ENCODE measurements at places on chromosomes 2 and 18.
A peak's percentile ranks its signal among the peaks of the same experiment; 100 is the strongest.

DNA sequence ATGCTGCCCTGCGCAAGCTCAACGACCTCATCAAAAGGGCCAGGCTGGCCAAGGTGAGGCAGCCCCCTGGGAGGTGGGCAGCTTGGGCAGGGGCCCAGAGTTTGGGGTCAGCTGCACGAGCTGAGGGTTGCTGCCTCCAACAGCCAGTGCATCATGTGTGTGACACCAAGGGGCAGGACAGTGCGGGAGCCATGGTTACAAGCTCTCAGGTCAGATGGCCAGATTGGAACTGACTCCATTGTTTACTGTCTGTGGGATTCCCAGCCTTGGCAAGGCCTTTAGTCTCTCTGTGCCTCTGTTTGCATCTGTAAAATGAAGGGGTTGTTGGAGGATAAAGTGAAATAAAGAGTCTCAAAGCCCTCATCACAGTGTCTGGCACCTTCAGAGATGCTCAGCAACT, 26.9 kb downstream of the EHD3 start:
- DNase-seq, result no peak

- no peak for DNase-seq
Measured at GRCh38 chr2:65979446-65979845, 455.5 kb upstream of the MEIS1 start.

GRCh38 chr2:17620280-17620679, 79.8 kb downstream of the VSNL1 start:
- no peak for DNase-seq

DNA sequence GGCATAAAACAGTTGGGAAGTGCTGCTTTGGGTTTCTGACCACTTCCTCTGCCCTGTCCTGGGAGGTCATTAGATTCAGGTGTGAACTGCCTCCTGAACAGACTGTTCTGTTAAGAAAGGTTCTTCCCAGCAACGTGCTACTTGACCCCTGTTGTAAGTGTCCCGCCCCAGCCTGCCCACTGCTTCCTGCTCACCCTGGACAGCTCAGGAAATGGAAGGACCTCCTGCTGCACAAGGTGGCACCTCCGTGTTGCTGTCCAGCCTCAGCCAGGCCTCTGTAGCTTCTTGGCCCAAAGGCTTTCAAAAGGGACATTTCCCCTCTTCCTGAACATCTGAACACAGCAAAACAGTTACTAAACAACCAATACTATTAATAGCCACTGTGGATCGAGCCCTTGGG, 5.3 kb downstream of the TOGARAM2 start:
- DNase-seq, result no peak

DNA sequence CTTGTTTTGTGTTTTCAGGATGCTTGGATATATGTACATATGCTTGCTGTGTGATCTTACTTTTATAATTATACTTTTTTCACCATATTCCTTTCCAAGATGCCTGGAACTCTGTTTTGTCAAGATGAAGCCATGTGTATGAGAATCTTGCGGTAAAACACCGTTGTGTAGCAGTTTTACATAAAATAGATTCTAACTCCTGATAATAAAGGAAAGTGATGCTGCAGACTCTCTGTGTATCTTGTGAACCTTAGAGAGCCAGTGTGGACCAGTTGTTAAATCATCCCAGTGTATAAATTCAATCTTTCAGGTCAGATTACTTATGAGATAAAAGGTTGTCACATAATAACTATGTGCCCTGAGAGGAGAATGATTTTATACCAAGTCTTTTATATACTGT, 12.5 kb upstream of the ITGA4 start:
- no peak for DNase-seq

DNA sequence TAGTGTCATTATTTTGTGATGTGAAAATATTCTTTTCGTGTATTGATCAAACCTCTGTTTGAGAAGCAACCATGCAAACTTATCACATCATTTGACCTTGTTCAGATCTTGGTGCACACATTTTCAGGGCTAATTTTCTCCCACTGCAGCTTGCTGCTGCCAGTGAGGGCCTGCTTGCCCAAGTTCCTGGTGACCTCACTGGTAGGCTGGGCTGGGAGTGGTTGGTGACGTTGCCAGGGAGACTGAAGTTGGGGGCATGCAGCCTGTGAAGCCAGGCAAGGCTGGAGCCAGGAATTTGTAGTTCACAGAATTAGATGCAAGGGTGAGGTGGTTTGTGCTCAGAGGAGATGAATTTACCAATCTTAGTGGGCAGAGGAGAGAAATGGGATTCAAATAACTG, 38.5 kb downstream of the PARD3B start:
- DNase-seq, result no peak

GRCh38 chr2:206802654-206803514, 37.5 kb downstream of the FASTKD2 start:
- no peak for DNase-seq

GRCh38 chr2:166117491-166117890, 10.3 kb downstream of the SCN1A start:
- DNase-seq, result no peak

GRCh38 chr18:9095297-9096006, 7.0 kb upstream of the NDUFV2 start:
- no peak for DNase-seq

DNA sequence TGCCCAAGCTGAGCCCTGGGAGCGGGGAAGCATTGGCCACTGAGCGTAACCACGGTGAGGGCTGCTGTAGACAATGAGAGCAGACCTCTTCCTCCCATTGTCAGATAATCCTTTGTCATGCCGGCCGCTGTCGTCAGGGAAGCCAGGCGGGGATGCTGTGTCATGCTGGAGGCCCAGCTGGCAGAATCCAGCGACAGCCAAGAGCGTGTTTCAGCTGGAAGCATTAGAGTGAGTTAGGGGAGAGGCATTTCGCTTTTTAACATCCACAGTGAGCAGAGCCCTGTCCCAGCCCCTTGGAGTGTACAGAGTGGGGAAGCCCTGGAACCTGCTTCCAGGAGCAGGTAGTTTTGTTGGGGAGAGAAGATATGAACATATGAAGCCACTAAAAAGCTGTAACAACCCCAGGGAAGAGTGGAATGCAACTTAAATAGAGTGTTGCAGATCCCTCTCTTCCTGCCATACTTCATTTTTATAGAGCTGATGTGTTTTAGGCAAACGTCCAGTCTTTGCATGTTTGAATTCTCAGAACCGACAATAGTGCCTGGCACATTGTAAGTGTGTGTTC, 7.0 kb downstream of the CTIF start:
- DNase-seq, result peak; percentile 83

GRCh38 chr2:579961-580360, 97.2 kb downstream of the TMEM18 start:
- DNase-seq, result no peak

DNA sequence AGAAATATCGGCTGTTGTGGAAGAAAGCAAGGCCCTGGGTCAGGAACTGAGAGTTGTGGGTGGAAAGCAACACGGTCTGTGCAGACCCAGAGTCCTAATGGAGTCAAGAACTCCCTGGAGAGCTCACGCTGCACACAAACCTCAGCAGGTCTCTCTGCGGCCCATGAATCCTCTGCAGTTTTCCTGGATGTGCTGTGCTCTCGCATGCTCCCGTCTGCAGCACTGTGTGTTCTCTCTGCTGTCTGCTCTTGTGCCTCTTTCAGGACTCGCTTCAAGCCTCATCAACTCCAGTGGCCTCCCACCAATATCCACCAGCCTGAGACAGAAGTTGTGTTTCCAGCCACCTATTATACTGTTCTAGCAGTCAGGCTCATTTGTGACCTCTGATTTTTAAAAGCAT, 24.3 kb downstream of the RNU4ATAC start:
- no peak for DNase-seq

GRCh38 chr2:121356058-121356640, 71.1 kb upstream of the TFCP2L1 start:
- DNase-seq, result peak; percentile 66

- no peak for DNase-seq
Measured at GRCh38 chr2:6960659-6961058, 43.4 kb downstream of the RNF144A start.

DNA sequence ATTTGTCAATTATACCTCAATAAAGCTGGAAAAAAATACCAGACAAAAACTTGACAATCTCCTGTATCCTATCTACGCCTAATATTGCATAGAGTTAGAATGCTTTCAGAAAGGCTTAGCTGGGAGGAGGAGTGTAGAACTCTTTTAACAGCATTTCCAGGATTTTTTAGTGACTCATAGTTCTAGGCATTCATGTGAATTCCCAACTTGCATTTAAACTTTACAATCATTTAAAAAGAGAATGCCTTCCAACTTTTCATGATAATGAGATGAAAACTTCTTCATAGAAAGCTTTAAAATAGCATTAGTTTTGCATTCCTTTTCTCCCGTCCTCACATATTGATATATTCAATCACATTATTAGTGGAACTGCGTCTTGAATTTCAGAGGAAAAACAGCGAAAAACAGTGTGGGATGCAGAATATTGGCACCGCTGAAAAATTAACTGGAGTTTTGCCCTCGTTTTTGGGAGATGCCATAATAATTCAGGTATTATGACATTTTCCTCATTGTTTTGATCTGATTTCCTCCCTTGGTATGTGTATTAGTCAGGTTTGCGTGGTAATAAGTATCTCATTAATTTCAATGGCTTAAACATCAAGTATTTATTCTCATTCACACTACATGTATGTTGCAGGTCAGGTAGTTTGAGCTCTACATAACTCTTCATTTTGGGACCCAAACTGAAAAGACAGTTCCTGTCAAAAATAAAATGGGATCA, 293.2 kb upstream of the FIGN start:
- peak; percentile 4 for DNase-seq

- DNase-seq, result no peak
Measured at GRCh38 chr18:32420084-32420750, 50.5 kb downstream of the GAREM1 start.

- DNase-seq, result no peak
Measured at GRCh38 chr2:5756272-5756671, 64.1 kb downstream of the SOX11 start.

GRCh38 chr2:60581433-60582282, 28.2 kb upstream of the BCL11A start:
- peak; percentile 27 for DNase-seq

GRCh38 chr2:128455721-128456050, 137.0 kb upstream of the HS6ST1 start:
- no peak for DNase-seq

- no peak for DNase-seq
Measured at GRCh38 chr2:69149631-69150215, 136.7 kb downstream of the ANTXR1 start.

DNA sequence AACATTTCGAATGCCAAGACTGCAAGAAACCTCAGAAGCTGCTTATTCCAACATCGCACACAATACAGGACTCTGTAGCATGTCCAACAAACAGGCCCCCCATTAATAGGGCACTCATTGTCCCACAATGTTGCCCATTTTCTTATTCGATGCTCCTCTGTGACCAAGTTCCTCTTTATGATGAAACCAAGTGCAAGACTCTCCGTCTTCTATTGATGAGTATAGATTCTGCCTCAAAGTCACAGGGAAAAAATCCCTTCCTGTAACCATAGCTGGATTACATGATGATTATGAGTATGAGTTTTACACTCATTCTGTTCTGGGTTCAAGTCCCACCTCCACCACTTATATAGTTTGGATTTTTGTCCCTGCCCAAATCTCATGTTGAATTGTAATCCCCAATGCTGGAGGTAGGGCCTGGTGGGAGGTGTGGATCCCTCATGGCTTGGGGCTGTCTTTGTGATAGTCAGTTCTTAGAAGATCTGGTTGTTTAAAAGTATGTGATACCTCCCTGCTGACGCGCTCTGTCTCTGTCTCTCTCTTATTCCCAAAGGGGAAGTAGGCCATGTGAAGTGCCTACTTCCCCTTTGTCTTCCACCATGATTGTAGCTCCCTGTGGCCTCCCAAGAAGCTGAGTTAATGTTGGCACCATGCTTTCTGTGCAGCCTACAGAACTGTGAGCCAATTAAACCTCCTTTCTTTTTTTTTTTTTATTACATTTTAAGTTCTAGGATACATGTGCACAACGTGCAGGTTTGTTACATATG, 148.7 kb downstream of the OSR1 start:
- DNase-seq, result no peak

DNA sequence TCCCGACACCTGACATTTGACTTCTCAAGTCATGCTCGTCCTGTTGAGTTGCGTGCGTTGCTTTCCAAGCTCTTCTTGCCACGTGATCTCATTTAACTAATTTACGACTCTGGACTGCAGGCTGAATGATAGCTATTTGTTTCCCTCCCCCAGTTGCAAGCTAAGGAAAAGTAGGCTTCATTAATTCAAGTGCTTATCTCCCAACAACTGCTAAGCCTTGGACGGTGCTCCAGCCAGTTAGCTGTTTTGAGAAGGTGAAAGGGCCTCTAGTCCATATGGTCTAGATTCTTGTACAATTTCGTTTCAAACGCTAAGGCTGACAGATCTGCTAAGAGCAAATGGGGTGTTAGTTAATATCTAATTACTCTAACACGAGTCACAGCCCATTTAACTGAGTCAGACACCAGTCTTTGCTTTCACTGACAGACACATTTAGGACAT, 21.1 kb downstream of the GPR45 start:
- no peak for DNase-seq

- DNase-seq, result no peak
Measured at GRCh38 chr2:16588565-16588964, 77.1 kb downstream of the CYRIA start.

DNA sequence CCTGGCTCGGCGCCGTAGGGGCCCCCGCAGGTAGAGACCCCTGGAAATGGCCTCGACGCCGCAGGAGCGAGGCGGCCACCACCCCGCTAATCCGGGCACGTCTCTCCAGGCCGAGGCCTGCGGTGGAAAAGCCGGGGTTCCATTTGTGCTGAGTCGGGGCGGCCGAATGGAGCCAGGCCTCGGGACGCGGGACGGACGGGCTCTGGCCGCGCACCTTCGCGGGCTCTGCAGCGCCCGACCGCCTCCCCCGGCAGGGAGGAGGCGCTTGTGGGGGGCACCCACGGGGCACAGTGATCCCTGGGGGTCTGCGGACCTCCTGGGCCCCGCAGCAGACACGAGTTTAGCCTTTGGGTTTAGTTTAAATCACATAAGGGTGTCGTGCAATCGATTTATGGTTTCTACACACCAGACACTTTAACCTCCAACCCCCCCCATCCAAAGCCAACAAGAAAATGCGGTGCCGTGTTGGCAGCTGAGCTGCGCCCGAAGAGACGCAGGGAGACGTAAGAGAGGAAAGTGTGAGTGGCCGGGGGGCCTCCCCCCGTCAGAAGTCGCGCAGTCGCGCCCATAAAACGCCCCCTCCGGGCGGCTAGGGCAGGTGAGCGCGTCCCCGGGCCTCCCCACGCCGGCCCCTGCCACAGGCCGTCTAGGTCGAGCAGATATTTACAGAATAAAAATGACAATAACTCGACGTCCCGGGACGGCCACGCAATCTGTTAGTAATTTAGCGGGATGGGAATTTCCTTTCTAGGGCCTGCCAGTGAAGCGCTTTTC, 1.0 kb upstream of the NFATC1 start:
- peak; percentile 21 for DNase-seq

- DNase-seq, result no peak
Measured at GRCh38 chr2:157260533-157261198, 3.2 kb downstream of the GALNT5 start.

- peak; percentile 21 for DNase-seq
Measured at GRCh38 chr18:76426737-76427305, 68.2 kb downstream of the ZNF516 start.
